ENCODE measurements at places on chromosomes 1 and 21.

GRCh38 chr21:17610911-17611310, 1.8 kb downstream of the BTG3 start:
- no peak for DNase-seq

- no peak for DNase-seq
These were observed 14.7 kb downstream of the MDM4 start for GRCh38 chr1:204530932-204531331.

DNA sequence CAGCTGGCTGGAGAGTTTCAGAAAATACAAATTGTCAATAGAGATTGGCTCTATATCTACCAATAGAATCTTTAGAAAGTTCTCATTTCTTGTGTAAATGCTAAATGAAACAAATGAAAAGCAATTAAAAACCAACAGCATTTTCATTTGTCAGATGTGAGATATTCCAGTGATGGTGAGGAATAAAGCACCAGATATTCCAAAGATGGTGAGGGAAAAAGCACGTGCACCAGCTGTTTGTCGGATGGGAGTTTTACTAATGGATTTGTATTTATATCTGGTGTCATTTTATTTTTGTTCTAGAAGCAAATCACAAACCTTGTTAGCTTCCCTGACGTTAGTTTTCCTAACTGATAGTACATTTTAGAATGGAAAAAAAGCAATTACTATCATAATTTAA, 188.8 kb downstream of the PCP4 start:
- no peak for DNase-seq

GRCh38 chr1:84862810-84863251, 30.2 kb downstream of the LPAR3 start:
- DNase-seq: no peak

DNA sequence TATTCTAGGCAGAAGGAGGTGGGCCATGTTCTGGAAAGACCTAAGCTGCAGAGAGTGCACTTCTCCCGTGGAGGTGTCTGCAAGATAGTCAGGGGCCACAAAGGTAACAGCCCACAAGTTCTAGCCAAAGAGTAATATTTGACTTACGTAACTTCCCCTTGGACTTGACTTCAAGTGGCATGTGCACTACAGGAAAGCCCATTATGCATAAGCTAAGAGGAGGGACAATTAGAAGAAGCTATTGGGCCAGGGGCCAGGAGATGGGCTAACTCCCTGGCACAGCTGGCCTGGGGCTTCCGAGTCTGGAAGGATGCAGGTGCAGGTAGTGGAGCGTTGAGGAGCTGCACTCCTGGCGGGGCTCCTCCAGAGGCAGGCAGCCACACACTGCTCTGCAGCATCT, 58.3 kb downstream of the ERG start:
- DNase-seq: no peak

DNA sequence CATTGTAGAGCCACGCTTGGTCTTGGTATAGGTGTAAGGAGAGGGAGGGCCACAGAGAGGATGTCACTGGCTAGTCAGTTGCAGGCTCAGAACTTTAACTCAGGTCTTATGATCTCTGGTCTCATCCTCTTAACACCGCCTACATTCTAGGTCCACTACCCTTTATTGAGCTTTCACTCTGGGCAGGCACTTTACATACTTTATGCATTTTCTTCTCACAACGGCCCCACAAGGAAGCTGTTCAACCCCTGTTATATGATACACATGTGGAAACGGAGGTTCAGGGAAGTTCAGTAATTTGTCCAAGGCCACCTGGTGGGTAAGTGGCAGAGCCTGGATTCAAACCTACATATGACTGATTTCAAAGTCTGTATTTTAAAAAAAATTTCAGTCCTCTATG, 25.3 kb upstream of the RCAN3 start:
- DNase-seq: no peak

GRCh38 chr1:31715087-31715872, 11.5 kb upstream of the COL16A1 start:
- peak; percentile 57 for DNase-seq

DNA sequence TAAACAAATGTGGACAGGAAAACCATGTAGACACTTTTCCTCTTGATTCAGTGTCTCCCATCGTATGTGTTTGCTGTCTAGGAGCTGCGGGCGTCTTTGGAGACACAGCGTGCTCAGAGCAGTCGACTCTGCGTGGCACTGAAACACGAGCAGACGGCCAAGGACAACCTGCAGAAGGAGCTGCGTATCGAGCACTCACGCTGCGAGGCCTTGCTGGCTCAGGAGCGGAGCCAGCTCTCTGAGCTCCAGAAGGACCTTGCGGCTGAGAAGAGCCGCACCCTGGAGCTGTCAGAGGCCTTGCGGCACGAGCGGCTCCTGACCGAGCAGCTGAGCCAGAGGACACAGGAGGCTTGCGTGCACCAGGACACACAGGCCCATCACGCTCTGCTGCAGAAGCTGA, 27.2 kb upstream of the DIP2A start:
- no peak for DNase-seq

Measured in AG09309 (cell line).